ENCODE measurements at places on chromosomes 16 and 17. TPM values are rescaled to one million over a fixed set of nuclear protein-coding genes. Genes with fewer than 3 reads are reported as not detected.

- H3K4me1 ChIP-seq = peaks cover 79% of the 10 kb centered on the region
- H3K36me3 ChIP-seq = no peaks in the 10 kb centered on the region
- no peaks in the 10 kb centered on the region for H3K27me3 ChIP-seq
- peak overlapping the region; percentile 76 for H3K4me3 ChIP-seq
- DNase-seq = peak; percentile 89
- peak overlapping the region; percentile 93 for H3K27ac ChIP-seq
Observed at GRCh38 chr17:47719411-47720152, 13.5 kb upstream of the TBX21 start.

Gene AATK
- 0.42 TPM for total RNA-seq

- peaks cover 23% of the 10 kb centered on the region for H3K4me1 ChIP-seq
- DNase-seq = no peak
- peaks cover 52% of the 10 kb centered on the region for H3K36me3 ChIP-seq
- peak overlapping the region; percentile 13 for H3K27ac ChIP-seq
- H3K4me3 ChIP-seq = no peak overlapping the region
- H3K27me3 ChIP-seq = no peaks in the 10 kb centered on the region
Observed at GRCh38 chr16:30494709-30495108, 22.2 kb downstream of the ITGAL start.

GRCh38 chr17:47831934-47832327, 461 bp downstream of the LRRC46 start:
- peak overlapping the region; percentile 89 for H3K27ac ChIP-seq
- no peak for DNase-seq
- peak overlapping the region; percentile 94 for H3K4me3 ChIP-seq
- H3K27me3 ChIP-seq = no peaks in the 10 kb centered on the region

GRCh38 chr17:13306310-13306962, 288.6 kb upstream of the ELAC2 start:
- no peak overlapping the region for H3K27ac ChIP-seq
- DNase-seq = peak; percentile 59
- H3K27me3 ChIP-seq = no peaks in the 10 kb centered on the region
- no peaks in the 10 kb centered on the region for H3K36me3 ChIP-seq
- H3K4me3 ChIP-seq = no peak overlapping the region
- no peaks in the 10 kb centered on the region for H3K4me1 ChIP-seq

DNA sequence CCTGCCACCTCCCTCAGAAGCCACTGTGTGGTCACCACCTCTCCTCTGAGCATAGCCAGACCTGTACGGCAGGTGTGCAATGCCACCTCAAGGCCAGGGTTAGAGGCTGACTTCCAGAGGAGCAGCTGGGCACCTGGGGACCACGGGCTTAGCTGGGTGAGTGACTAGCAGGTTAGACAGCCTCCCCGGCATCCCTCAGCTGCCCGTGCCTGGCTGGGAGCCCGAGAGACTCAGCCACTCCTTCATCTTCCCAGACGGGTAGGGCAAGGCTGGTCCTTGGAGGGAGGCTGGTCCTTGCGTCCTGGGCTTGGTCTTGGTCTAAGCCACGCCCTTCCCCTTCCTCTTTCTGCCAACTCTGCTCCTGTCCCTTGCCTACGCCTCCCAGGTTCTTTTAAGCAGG, 7.8 kb downstream of the CRHR1 start:
- no peak overlapping the region for H3K4me3 ChIP-seq
- no peaks in the 10 kb centered on the region for H3K36me3 ChIP-seq
- H3K4me1 ChIP-seq = no peaks in the 10 kb centered on the region
- no peak overlapping the region for H3K27ac ChIP-seq

DNA sequence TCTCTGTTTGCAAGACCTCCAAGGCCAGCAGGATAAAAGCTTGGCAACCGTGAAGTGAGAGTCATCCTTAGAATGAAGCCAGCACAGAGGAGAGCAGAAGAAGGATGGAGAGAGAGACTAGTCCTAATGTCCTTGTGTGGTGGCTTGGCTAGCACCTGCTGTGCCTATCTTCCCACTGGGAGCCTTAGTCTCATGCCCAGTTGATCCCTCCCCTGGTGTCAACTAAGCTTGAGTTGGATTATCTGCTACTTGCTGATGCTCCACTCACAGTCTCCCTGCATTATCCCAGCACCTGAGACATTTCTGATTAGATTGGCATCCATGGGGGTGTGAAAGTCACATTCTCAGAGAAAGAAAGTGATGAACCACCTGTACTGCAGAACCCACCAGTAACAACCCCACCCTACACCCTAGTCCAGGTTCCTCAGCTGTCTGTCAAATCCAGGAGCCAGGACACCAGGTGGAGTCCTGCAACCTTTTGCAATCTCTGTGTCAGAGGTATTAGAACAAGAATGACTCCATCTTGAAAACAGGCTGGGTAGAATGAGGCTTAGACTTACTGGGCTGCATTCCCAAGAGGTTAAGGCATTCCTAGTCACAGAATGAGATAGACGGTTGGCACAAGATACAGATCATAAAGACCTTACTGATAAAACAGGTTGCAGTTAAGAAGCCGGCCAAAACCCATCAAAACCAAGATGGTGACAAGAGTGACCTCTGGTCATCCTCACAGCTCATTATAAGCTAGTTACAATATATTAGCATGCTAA, 460.2 kb upstream of the C16orf82 start:
- peak overlapping the region; percentile 84 for H3K27ac ChIP-seq
- no peak overlapping the region for H3K4me3 ChIP-seq
- DNase-seq = no peak
- no peaks in the 10 kb centered on the region for H3K27me3 ChIP-seq
- peaks cover 60% of the 10 kb centered on the region for H3K4me1 ChIP-seq

Gene CD300E
- not detected for total RNA-seq

- H3K36me3 ChIP-seq = peaks cover 29% of the 10 kb centered on the region
- H3K4me1 ChIP-seq = no peaks in the 10 kb centered on the region
- no peak overlapping the region for H3K4me3 ChIP-seq
- H3K27ac ChIP-seq = no peak overlapping the region
Observed at GRCh38 chr17:4270736-4271135, 7.0 kb upstream of the ANKFY1 start.

- DNase-seq = no peak
- no peak overlapping the region for H3K4me3 ChIP-seq
- H3K36me3 ChIP-seq = no peaks in the 10 kb centered on the region
Observed at GRCh38 chr17:4766723-4767122, 5.0 kb upstream of the TM4SF5 start.

GRCh38 chr17:80912476-80912875, 79.2 kb upstream of the CHMP6 start:
- H3K36me3 ChIP-seq = peaks cover 59% of the 10 kb centered on the region
- H3K4me3 ChIP-seq = no peak overlapping the region
- H3K27ac ChIP-seq = no peak overlapping the region
- H3K4me1 ChIP-seq = peaks cover 2% of the 10 kb centered on the region

Gene ZNF594
- 12.1 TPM for total RNA-seq

Gene NAA60
- total RNA-seq = 31.4 TPM

DNA sequence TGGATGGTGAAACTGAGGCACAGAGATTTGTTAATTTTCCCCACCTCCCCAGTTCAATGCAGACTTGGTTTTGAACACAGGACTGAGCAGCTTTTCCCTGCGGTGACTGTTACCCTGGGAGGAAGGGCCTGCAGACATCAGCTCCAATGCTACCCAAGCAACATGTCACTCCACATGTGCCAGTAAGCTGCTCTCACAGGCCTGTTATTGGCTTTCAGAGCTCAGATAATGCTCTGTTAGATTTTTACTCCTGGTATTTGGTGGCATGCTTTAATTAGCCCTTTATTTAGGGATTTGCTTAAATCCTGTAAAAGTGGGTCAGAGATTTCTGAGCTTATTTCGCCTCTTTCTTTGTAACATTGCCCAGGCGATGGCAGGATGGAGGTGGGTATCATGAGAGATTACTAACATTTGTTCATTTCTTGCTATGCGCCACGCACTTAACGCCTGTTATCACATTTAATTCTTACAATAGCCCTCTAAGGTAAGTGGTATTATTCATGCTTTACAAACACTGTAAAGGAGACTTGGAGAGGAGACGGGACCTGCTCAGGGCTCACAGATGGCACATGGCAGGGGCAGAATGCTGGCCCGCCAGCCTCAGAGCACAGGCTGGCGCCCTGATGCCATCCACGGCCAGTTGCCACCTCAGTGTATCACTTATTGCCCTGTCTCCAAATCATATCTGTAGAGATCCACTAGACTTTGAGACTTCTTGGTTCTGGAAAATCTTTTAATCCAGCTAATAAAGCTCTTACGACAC, 84.0 kb upstream of the CACNG5 start:
- no peaks in the 10 kb centered on the region for H3K27me3 ChIP-seq
- H3K4me1 ChIP-seq = no peaks in the 10 kb centered on the region
- no peak overlapping the region for H3K27ac ChIP-seq
- no peak for DNase-seq
- peaks cover 43% of the 10 kb centered on the region for H3K36me3 ChIP-seq
- H3K4me3 ChIP-seq = no peak overlapping the region

Gene FLII
- 266 TPM for total RNA-seq

Gene NPIPB9
- total RNA-seq = 3.6 TPM

Gene CCL16
- not detected for total RNA-seq

GRCh38 chr17:83037084-83037873, 42.1 kb upstream of the METRNL start:
- H3K27me3 ChIP-seq = no peaks in the 10 kb centered on the region
- H3K4me1 ChIP-seq = peaks cover 2% of the 10 kb centered on the region
- DNase-seq = no peak
- peaks cover 67% of the 10 kb centered on the region for H3K36me3 ChIP-seq
- H3K27ac ChIP-seq = no peak overlapping the region

GRCh38 chr17:10226930-10227695, 28.7 kb upstream of the GAS7 start:
- no peaks in the 10 kb centered on the region for H3K4me1 ChIP-seq
- H3K36me3 ChIP-seq = no peaks in the 10 kb centered on the region
- peak; percentile 76 for DNase-seq
- H3K27ac ChIP-seq = no peak overlapping the region
- H3K4me3 ChIP-seq = no peak overlapping the region

DNA sequence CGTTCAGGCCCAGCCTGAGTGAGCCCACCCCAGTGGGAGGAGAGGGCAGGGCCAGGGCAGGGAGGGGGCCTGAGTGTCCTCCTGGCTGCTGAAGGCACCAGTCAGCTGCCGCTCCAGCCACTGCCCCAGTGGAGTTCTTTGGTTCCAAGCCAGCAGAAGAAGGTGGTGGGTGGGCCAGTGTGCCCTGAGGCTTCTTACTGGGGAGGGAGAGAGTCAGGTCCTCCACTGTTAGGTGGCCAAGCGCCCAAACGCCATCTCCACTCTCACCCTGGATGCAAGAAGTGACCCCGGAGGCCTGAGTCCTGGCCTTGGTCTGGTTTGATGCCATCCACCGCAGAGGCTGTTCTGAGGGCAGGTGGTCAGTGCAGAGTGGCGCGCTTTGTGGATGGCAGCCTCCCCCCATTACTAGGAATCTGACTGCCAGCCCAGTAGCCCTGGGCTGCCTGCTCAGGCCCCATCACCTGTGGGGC, 2.2 kb downstream of the RNF213 start:
- DNase-seq = peak; percentile 65
- H3K27ac ChIP-seq = peak overlapping the region; percentile 89
- no peaks in the 10 kb centered on the region for H3K27me3 ChIP-seq
- H3K4me3 ChIP-seq = peak overlapping the region; percentile 99
